GM12864 (cell line): ENCODE measurements at places on chromosomes 16 and 17.

DNA sequence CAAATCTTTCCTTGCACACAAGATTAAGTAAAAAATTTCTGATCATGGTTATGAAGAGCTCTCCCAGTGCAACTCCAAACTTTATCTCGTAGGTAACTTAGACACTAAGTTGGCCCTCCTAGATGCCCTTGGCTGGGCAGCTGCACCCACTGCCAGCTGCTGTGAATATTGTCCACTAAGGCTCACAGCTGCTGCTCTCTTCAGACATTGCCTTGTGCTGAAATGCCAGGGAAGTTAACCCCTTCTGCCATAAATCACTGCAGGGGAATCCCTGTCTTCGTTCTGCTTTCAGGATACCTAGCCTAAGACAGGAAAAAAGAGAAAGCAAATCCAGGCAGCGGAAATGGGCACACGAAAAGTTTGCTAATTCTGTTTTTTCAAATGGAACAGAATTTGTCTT, 106.4 kb downstream of the IRX5 start:
- no peak for DNase-seq

DNA sequence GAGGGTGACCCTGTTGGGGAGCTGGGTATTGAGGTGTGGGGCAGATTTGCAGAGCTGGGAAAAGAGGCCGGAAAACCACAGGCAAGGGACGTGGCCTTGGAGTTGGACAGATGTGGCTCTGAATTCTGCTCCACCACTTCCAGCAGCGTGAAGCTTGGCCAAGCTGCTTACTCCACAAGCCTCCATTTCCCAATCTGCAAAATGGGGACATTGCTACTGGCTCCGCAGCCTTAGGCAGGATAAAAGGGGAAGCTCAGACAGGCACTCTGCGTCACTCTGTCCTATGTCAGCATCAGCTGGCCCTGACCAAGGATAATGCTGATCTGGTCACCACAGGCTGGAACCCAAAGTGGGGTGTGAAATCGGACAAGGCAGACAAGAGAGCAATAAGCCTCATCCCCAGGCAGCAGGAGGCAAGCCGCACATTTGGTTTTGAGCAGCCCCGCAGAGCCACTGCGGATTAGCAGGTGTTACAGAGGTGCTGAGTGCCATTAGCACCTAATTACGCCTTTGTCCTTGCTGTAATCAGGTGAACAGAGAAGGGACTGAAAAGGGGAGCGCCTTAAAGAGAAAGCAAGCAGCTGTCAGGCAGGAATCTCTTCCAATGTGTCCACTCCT, 54.8 kb downstream of the SDK2 start:
- DNase-seq = no peak

DNA sequence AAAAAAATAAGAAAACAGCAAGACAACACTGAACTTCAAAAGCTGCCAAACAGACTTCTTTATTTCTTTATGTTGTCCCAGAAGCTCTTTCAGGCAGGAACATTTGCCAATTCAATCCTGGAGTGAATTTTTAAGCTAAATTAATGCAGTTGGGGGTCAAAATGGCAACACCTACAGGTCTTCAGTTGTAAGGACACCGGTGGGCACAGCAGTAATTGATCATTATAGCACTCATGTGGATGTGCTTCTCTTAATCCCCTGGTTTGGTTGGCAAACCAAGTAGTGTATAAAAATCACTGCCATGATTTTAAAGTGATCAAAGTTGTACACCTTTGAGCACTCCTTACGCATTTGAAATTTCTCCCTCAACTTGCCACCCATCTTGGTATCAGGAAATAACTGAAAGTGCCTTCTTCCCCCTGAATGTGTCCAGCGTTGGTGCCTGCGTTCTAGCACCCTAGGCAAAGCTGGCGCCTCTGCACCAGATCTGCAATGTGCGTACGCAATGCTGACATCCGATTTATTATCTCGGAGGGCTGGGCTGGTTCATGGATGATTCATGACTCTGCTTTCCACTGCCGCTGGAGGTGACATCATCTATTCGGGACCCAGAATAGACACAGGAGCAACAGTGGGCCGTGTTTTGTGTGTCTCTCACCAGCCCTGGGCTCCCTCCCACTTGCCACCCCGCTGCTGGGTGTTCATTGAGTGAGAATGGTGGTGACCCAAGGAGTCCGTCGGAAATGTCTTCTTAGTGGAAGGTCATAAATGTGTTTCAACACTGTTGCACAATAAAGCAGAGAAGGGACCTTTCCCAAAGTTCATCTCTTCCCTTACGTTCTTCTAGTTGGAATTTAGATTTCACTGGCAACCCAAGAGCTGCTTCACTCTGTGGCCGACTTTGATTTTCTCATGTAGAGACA, 203.4 kb downstream of the CCDC182 start:
- DNase-seq = no peak

GRCh38 chr17:56658648-56659047, 65.1 kb downstream of the NOG start:
- DNase-seq = no peak

GRCh38 chr17:75250009-75250471, 11.4 kb downstream of the GGA3 start:
- DNase-seq = peak; percentile 78

DNA sequence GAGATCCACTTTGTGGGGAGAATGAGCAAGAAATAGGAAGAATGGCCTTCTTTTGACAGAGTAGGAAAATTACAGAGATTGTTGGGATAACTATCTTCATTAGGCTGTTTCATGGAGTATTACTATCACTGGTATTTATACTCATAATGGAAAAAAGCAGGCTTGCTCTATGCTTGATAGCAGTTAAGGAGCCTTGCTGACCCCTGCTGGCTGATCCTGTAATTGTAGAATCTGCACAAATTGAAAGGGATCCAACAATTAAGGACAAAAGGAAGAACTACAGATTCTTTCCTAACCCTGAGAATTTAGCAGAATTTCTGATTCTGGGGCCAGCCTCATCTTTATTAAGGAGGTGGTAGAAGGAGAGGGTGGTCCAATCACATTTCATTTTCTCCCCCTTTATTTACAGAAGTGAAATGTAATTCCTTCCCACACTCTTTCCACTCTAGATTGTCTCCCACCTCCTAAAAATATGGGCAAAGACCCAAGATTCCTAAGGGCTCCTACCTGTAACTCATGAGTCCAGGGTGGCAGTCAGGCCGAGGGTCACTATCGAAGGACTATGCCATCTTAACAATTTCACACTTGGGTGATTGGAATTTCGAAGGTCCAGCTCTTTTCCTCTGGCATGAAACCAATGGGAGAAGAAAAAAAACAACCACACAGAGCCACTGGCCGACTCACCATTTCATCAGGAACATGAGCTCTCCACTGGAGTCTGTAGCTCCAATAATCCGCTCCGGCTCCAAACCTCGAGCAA, 26.3 kb downstream of the NFE2L1 start:
- DNase-seq = no peak

DNA sequence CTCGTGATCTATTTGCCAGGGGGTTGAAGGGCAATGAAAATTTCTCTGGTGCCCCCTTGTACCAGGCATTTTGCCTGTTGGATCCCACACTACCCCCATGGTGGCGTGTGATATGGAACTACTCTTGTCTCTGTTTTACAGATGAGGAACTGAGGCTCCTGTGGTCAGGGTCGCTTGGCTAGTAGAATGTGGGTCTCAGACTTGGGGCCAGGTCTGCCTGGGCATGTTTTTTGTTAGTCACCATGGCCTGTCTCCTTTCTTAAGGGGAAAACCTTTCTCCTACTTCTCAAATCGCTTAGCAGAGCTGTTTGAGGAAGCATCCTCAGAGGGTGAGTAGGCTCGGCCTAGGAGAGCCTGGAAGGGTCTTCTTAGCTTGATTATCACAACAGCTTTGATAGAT, 51.2 kb downstream of the CLEC16A start:
- no peak for DNase-seq

GRCh38 chr17:74185571-74186185, 17.8 kb upstream of the RPL38 start:
- no peak for DNase-seq

DNA sequence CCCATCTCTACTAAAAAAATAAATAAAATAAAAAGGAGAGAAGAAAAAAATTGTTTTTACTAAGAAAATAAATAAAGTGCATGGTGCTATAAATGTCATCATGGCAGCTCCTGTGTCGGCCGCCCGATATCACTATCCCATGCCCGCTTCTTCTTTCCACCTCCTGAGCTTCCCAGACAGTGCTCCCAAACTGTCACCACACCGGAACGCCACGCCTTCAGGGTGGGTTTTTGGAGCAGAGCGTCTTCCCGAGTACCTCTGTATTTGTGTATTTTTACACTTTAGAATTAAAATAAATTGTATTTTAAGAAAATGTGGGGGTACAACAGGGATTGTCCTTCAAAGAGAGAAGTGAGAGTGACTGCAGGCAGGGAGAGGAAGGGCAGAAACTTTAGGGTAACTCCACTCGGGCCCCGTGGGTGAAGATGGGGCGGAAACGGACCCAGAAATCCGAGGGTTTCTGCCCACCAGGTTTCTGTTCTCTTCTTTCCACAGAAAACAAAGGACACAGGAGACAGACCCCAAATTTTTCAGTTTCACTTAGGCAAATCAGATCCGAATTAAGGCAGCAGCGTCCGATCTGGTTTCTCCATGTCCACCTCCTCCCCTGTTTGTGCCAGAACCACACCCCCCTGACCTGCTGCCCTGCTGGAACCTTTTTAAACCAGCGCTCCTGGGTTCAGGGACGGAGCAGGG, 3.6 kb upstream of the ITGAX start:
- no peak for DNase-seq

GRCh38 chr16:58040496-58040846, 14.9 kb downstream of the MMP15 start:
- DNase-seq = no peak

GRCh38 chr16:87824991-87825841, 44.1 kb downstream of the SLC7A5 start:
- DNase-seq = no peak

DNA sequence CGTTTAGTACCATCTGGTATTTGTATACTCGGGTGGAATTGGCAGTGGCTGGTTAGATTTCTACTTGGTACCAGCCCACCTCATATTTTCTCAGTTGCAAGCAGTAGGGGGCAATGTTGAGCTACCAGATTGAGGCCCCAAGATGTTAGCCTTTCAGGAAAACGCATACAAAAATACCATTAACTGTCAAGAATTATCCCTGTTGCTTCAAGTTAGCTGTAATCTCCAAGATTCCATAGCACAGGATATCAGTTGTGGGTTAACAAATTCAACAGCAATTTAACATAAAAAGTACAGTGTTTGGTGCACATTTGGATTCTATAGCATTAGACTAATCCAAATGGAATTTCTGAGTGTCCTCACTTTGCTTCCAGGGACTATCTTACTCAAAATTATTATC, 188.2 kb downstream of the FTO start:
- DNase-seq = peak; percentile 5

GRCh38 chr17:29622337-29623282, at the start of gene CORO6:
Gene CORO6 (minus strand): TSS chr17:29622912. CDS start chr17:29621421, 1,491 bp downstream.
- no peak for DNase-seq

DNA sequence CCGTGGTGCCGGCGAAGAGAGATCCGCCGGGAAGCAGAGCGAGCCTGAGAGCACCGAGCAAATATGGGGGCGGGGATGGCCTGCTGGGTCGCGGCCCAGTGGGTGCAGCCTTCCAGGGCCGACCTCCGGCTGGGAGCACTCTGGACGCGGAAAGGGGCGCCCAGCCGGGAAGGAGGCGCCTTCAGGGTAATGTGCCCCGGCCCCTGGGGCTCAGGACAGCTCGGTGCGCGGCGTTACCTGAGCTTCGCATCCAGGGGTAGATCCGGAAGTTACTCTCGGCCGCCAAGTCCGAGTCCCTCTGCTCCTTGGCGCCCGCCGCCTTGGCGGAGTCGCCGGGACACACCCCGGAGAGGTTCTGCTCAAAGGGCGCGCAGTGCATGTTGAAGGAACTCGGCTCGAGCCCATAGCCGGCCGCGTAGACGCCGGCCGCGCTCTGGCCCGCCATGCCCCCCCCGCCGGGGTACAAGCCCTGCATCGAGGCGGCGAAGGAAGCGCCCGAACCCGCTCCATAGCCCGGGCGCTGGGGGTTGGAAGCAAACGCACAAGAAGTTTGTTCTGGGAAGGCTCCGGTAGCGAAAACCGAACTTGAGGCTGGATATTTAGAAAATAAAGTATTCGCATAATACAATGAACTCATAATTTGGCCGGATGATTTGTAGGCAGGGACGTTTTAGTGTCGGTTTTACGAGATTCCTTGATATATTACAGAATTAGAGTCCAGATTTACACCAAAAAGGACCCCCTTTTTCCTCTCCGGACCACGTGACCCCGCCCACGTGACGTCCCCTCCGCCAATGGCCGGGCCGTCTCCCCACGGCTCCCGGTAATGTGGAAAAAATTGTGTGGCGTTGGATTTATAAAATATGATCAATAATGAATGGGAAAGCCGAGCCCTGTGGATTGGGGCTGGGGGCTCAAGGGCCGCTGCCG, at the start of gene HOXB7:
Gene HOXB7, minus strand, starts transcription at position 736 of the 930 bp plus-strand sequence. Its CDS starts 99 bp downstream, at position 637.
- no peak for DNase-seq

DNA sequence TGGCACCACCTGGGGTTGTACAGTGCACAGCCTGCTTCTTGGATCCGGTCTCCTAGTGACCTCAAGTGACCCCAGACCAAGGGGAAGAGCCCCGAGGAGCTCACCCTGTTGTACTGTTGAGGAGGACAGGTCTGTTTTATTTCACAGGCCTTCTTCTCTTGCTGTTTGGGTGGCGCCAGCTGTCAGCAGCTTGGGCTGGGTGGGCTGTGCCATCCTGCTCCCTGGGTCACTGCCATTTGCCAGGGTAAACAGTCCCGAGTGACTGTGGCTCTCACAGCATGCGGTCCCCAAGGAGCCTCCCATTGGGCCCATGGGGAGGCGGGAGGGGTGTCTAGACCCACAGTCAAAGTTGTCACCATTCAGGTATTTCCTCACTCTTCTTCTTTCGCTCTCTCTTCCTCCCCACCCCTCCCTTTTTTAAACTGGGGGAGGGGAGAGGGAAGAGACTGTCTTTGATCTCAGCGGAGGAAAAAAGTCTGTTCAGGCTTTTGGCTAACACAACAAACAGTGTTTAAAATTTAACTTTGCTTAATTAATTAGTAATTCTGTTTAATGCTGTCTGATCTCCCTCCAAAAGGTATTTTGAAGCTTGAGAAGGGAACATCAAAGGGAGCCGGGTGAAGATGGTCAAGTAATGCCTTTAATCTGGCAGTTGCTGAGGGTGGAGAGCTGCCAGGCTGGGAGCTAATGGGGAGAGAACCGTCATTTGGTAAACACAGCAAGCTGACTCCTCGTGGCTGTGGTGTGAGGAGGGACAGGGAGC, 64.0 kb downstream of the SNX20 start:
- no peak for DNase-seq

GRCh38 chr16:56109205-56109604, 82.1 kb upstream of the GNAO1 start:
- no peak for DNase-seq

- DNase-seq = no peak
Measured at GRCh38 chr16:78929841-78930240, 670.7 kb downstream of the MAF start.

GRCh38 chr17:29524692-29525091, 42.1 kb downstream of the ABHD15 start:
- DNase-seq = no peak

GRCh38 chr16:84340325-84341040, 27.9 kb upstream of the ATP2C2 start:
- DNase-seq = no peak

- no peak for DNase-seq
Measured at GRCh38 chr17:50288306-50288705, 14.0 kb downstream of the TMEM92 start.

GRCh38 chr17:73650140-73650539, 5.9 kb upstream of the SDK2 start:
- DNase-seq = no peak
